NCI-H146 (cell line): ENCODE measurements at places on chromosomes 2 and 18.

GRCh38 chr2:163667064-163667887 is 68.5 kb downstream of the FIGN start:
- DNase-seq: no peak

GRCh38 chr18:58275176-58275575 is 231.2 kb downstream of the NEDD4L start:
- no peak for DNase-seq

DNA sequence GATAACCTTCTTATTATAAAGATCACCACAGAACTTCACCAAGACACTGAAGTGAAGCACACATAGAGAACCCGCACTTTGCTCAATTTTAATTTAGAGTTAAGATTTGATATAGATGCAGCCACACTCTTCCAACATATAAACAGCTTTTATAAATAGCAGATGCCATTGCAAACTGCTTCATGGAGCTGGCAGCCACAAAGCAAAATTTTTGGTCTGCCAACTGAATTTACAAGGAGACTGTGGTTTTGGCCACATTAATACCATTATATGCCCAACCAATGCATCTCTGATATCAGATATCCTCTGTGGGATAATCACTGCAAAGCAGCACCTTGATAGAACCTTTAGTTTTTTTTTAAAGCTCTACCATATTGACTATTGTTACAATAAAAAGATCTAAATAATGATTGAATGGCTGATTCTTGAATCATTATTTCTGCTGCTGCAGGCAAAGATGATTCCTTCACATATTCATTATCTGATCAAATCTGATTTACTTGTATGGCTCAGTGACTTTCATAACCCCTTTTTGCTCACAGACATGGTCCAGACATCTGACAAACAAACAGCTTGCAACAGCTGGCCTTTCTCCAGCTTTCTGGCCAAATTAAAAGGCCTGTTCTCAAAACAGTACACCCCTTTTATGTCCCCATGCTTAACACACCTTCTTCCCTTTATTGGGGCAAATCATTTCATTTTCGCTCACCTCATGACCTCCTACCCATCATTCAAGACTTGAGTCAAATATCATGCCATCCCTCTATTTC is 88.4 kb downstream of the METTL4 start:
- DNase-seq: no peak

GRCh38 chr2:295090-295489 is 7.2 kb upstream of the ALKAL2 start:
- no peak for DNase-seq

- peak; percentile 26 for DNase-seq
Observed at GRCh38 chr2:120661551-120661950, 74.1 kb upstream of the GLI2 start.

GRCh38 chr2:240204431-240205276 is 64.2 kb upstream of the OTOS start:
- DNase-seq: no peak

DNA sequence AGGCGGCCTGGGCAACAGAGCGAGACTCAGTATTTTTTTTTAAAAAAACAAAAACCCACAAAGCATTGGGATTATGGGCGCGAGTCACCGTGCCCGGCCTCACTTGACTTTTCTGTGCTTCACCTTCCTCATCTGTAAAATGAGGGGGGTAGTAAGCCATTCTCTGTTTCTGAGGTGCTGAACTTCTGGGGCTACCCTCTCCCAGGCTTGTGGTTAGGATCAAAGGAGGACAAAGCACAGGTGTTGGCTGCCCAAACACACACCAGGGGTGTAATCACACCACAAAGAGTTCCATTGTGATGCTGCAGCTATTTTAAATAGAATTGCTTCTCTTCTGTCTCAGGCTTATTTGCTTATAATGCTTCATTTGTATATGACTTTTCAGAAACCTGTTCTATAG is 35.8 kb upstream of the INHBB start:
- DNase-seq: peak; percentile 37

- no peak for DNase-seq
Observed at GRCh38 chr2:173523497-173523896, 168.8 kb downstream of the CDCA7 start.

DNA sequence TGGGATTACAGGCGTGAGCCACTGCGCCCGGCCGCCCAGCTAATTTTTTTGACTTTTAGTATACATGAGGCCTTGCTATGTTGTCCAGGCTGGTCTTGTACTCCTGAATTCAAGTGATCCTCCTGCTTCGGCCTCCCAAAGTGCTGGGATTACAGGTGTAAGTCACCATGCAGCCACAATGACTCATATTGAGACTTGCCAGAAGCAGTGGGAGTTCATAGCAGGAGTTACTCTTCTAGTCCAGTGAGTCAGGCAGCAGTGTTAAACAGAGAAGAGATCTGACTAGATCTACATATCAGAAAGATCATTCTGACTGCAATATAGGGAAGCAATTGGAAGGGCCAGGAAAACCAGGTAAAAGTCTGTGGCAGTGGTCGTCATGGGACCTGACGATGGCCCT is 1.5 kb upstream of the FLACC1 start:
- no peak for DNase-seq

DNA sequence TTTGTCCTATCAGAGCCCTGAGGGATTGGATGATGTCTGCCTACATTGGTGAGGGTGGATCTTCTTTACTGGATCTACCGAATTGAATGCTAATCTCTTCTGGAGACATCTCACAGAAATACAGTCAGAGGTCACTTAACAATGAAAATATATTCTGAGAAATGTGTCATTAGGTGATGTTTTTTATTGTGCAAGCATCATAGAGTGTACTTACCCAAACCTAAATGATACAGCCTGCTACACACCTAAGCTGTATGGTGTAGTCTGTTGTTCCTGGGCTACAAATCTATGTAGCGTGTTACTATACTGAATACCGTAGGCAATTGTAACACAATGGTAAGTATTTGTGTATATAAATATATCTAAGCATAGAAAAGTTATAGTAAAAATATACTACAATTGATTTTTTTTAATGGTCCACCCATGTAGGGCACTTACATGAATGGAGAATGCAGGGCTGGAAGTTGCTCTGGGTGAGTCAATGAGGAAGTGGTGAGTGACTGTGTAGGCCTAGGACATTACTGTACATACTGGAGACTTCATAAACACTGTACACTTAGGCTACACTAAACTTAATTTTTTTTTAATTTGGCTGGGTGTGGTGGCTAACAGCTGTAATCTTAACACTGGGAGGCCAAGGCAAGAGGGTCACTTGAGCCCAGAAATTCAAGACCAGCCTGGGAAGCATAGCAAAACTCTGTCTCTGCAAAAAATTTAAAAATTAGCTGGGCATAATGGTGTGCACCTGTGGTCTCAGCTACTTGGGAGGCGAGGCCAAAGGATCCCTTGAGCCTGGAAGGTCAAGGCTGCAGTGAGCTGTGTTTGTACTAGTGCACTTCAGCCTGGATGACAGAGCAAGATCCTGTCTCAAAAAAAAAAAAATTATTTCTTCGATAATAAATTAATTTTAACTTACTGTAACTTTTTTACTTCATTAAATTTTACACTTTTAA is 226.3 kb upstream of the UBE2E3 start:
- no peak for DNase-seq

DNA sequence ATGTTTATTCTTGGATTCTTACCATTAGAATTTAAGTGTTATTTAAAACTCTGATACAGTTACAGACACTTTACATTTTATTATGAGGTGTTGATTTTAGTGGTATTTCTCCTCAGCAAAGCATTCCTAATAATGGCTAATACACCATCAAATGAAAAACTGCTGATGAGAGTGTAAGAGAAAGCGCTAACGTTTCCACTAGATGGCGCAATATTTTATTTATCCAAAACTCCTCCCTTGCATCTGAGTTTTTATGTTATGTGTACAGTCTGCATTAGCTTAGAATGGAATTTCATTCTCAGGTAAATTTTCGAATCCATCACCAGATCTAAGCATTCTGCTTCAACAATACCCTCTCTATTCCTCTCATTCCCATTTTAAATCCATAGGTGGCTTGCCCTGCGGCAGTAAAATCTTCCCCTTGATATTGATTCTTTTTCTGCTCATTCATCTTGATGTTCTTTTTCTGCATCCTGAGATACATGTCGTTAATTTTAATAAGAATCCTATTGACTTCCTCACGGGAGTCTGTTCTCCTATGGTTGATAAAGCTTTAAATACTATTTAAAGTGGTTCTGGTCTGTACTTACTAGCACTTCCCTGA is 53.9 kb downstream of the PRKRA start:
- DNase-seq: peak; percentile 48

DNA sequence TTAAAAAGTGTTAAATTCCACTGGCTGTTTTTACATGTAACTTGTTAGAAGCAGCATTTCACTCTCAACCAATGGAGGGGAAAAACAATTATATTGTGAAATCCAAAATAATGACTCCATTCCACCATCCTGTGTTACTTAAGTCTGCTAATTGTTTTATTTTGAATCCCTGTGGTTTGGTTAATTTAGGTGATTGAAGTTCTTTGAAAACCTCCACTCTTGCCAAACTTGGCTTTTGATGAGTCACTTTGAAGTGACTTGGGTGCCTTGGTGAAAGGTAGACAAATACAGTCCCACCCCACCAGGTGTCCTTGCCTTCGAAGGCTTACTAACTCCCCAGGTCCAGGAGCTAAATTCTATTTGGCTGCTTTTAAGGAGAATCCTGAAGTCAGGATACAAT is 1303.8 kb upstream of the NRXN1 start:
- no peak for DNase-seq

DNA sequence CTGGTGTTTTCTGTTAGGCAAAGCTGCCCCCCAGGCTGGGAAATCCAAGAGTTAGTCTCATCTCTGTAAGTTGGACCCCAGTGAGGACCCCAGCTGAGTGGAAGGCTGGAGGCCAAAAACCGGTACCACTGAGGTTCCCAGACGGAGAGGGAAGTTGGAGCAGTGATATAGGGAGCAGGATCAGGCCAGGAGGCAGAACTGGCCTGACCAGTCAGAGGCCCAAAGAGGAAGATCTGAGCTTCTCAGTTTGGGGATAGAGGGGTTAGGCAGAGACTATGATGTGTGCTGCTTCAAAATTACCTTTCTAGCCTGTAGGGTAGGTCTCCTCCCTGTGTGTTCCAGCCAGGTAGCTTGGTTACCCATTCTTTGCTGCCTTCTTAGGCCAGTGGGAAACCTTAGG is 4.6 kb upstream of the RNF181 start:
- no peak for DNase-seq

DNA sequence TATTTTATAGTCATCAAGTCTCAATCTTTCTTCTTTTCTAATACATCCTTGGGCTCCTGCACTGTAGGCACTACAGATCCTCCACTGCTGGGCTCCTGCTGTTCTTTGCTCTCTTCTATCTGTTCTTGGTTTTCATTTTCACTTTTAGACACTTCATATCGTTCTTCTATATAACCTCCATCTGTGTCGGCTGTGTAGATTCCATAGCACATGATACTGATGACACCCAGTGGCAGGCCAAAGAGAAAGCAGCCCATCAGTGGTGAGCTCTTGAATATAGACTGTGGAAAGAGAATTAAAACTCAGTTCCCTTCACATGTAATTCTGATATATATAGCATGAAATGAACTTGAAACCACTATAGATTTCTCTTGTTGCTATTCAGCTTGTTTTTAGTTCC is 38.0 kb downstream of the TMX3 start:
- no peak for DNase-seq

DNA sequence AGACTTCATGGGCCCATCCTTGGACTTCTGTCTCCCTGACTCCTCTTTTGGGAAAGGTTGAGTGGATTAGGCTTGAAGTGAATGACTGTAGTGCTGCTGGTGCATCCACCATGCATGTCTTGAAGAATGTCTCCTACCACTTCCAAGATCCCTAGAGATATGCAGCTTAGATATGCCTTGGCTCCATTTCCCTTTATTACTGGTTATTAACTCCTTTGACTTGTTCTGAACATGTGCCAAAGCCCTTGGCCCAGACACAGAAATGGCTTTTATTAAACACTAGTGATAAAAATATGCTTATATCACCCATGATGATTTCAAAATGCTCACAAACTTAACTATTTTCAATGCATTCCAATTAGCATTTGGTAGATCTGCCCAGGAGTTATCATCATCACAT is 90.0 kb upstream of the SLC14A2 start:
- DNase-seq: no peak

DNA sequence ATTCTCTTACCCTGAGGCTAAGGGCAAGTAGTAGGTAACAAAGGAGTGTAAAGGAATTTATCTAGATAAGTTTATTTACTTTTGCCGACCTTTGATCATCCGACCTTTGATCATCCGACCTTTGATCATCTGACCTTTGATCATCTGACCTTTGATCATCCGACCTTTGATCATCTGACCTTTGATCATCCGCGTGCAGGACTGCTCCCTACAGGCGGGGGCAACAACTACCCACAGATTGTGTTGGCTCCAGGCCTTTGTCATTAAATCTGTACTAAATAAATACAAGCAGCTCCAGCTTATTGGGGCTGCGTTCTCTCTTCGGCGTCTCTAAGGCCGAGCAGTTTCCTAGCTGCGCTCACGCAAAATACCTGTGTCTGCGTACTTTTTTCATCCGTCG is 56.6 kb downstream of the ZNF638 start:
- DNase-seq: no peak

DNA sequence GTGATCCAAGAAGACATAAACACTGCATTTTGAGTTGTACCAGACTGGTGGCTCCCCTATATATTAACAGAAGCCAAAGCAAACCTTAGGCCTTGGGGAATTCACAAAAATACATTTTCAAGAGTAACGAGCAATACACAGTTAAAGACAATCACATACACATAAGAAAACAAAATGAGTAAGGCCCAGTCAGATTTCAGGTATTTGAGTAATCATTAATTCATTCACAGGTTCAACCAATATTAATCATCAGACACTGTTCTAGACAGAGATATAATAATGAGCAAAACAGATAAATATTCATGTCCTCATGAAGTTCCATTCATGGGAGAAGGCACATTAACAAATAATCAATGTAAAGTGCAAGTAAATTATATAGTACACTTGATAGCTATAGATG is 9.6 kb downstream of the STPG4 start:
- DNase-seq: no peak

DNA sequence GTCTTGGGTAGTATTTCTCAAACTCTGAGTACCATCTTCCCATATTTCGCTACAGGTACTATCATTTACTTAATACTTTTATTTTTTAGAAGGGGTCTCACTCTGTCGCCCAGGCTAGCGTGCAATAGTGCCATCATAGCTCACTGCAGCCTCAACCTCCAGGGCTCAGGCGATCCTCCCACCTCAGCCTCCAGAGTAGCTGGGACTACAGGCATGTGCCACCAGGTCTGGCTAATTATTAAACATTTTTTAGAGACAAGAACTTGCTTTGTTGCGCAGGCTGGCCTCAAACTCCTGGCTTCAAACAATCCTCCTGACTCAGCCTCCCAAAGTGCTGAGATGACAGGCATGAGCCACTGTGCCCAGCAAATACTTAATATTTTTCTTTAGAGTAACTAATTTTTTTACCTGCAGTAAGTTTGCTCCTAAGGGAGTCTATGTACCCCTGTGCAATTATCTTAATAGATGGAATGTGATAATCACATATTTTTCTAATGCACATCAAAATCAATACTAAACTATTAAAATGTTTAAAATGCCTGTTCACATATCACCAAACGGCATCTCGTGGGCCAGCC is 100.6 kb upstream of the ST3GAL5 start:
- DNase-seq: no peak

DNA sequence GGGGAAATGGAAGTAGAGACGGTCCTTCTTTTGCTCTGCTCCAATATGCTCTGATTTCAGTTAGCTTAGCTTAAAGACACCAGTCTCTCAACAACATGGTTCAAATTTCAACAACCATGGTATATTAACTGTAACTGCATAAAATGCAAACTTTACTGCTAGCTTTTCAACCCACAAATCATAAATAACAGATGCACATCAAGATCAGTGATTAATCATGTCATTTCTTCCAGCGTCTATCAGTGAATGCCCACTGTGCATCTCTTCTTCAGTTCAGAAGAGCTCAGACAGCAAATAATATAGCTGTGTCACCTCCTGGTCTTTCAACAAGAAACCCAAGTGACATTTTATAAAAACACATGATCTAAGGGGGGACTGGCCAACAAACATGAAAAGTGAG is 12.6 kb downstream of the PECR start:
- DNase-seq: no peak
